ENCODE measurements at places on chromosomes 12 and 14.

DNA sequence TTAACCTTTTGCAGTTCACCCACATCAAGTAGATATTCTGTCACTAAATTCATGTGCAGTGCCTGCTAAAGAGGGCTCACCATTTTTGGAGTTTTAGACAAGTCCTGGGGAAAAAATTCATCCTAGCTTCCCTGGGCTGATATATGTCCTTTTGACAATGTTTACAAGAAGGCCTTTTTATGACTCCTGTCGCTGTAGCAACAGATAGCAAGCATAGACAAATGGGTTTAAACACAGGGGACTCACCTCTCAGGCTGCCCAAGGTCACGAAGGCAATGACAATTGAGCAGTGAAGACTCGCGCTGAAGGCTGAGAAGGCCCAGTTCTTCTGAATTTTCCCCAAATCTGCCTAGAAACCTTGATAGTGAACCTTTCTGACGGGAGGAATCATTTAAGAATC lies 150.7 kb upstream of the CPM start:
- no peaks in the 10 kb centered on the region for H3K36me3 ChIP-seq
- DNase-seq = no peak
- H3K4me1 ChIP-seq = no peaks in the 10 kb centered on the region
- H3K4me3 ChIP-seq = no peak overlapping the region
- H3K27me3 ChIP-seq = peaks cover 5% of the 10 kb centered on the region
- no peak overlapping the region for H3K27ac ChIP-seq

DNA sequence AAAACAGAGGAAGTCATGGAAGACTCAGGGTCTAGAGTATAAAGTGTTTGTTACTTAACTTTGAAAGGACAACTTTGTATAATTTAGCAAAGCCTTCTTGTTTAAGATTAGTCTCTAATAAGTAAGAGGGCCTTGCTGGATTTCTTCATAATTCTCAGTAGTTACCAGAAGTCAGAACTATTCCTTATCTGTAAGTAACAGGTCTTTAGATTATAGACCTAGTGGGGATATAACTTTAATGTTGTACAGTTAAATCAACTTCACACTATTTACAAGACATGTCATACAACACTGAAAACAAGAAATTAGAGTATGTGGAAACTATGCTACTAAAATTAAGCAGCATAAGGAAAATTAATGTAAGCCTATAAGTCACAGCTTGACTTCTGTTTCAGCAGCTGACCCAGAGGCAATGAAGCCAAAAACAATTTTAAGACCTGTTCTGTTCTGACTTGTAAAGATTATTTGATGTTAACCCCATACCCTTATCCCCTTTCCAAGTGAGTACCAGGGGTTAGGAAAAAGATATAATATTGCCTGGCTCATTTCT lies 398.3 kb downstream of the RAD51B start:
- DNase-seq = no peak
- H3K4me3 ChIP-seq = no peak overlapping the region
- H3K4me1 ChIP-seq = peaks cover 10% of the 10 kb centered on the region

DNA sequence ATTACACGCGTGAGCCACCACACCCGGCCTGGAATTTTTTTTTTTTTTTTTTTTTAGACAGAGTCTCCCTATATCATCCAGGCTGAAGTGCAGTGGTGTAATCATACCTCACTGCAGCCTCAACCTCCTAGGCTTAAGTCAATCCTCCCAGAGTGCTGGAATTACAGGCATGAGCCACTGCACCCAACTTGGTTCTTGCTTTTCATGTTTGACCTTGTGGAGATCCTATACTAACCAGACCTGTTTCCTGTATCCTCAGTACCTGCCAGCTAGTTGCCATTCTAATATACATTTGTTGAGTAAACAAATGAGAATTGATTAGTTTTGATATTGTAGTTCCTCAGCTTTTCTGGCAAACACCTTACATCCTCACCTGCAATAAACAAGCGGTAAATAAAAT lies 3.2 kb upstream of the VSIG10 start:
- no peak for DNase-seq
- peaks cover 6% of the 10 kb centered on the region for H3K4me1 ChIP-seq
- H3K27ac ChIP-seq = no peak overlapping the region

DNA sequence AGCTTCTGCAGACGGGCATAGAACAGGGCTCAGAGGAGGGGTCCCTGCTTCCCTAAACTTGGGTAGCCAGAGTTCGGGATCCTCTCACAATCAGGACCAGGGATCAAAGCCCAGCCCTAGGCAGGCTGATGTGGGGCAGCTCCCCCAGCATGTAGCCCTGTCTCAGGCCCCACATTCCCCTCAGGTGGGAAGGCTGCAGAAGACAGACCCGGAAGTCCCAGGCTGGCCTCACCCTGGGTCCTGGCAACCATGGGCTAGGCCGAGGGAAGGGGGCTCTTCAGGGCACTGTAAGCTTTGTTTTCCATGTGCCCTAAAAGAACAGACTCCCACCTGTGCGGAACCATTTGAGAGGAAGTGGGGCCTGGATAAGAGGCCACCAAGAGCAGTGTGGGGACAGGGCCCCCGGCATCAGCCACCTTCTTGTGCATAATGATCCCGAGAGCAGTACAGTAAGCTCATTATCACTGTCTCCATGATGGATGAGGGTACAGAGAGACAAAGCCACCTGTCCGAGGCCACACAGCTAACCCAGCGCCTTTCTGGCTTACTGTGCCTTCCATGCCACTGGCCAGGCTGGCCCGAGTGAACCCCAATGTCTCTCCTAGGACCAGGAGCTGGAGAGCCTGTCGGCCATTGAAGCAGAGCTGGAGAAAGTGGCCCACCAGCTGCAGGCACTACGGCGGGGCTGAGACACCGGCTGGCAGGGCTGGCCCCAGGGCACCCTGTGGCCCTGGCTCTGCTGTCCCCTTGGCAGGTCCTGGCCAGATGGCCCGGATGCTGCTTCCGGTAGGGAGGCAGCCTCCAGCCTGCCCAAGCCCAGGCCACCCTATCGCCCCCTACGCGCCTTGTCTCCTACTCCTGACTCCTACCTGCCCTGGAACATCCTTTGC lies 11.5 kb downstream of the CHGA start:
- no peak overlapping the region for H3K4me3 ChIP-seq
- H3K27ac ChIP-seq = no peak overlapping the region
- H3K27me3 ChIP-seq = no peaks in the 10 kb centered on the region
- DNase-seq = no peak
- no peaks in the 10 kb centered on the region for H3K4me1 ChIP-seq

DNA sequence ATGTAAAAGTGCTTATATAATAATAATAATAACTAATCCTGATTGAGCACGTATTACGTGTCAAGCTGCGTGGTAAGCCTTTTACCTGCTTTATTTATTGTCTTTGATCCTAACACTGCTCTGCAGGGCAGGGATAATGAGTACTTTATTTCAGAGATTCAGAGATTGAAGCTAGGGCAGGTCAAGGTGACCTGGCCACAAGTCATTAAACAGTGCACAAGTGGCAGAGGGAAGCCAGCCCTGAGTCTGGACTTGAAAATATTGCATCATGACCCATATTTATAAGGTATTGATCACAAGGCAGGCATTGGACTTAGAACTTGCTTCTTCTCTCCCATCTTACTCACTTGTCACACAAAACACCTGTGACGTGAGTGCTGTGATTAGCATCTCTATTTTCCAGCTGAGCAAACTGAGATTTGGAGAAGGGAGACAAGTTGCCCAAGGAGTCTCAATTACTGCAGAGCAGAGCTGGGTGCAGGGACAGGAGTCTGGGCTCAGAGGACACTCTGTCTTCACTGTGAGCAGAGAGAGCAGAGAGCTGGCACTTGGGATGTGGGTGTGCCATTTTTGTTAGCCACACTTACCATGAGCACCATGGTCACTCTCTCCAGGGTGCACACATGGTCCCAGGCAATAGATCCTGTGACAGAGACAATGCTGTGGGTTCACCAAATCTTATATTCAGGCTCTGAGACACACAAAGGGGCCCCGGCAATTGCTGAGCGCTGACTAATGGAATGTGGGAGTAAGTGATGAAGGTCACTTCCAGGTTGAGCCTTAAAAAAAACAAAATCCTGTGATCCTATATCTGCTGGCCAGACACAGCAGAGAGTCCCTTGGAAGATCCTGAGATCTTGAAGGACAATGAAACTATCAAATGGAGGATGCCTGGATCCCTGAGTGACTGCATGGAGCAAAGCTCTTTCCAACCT lies 113.2 kb upstream of the MED13L start:
- H3K36me3 ChIP-seq = no peaks in the 10 kb centered on the region
- no peak for DNase-seq
- H3K27ac ChIP-seq = no peak overlapping the region
- H3K4me1 ChIP-seq = peaks cover 2% of the 10 kb centered on the region

DNA sequence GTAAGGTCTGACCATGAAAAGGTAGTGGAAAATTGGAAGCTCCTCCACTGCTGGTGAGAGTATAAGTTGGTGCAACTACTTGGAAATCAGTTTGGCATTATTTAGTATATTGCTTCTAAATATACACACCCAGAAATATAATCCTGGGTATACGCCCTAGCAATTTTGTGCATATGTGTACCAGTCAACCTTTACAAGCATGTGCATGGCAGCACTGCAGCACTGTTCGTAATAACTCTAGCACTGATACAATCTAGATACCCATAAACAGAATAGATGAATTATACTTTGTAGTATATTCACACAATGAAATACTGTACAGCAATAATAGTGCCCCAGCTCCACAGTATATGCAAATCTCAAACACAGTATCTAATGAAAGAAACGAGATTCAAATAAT lies 265.9 kb downstream of the EMP1 start:
- H3K36me3 ChIP-seq = no peaks in the 10 kb centered on the region
- H3K4me3 ChIP-seq = no peak overlapping the region
- H3K27ac ChIP-seq = no peak overlapping the region
- no peaks in the 10 kb centered on the region for H3K4me1 ChIP-seq

DNA sequence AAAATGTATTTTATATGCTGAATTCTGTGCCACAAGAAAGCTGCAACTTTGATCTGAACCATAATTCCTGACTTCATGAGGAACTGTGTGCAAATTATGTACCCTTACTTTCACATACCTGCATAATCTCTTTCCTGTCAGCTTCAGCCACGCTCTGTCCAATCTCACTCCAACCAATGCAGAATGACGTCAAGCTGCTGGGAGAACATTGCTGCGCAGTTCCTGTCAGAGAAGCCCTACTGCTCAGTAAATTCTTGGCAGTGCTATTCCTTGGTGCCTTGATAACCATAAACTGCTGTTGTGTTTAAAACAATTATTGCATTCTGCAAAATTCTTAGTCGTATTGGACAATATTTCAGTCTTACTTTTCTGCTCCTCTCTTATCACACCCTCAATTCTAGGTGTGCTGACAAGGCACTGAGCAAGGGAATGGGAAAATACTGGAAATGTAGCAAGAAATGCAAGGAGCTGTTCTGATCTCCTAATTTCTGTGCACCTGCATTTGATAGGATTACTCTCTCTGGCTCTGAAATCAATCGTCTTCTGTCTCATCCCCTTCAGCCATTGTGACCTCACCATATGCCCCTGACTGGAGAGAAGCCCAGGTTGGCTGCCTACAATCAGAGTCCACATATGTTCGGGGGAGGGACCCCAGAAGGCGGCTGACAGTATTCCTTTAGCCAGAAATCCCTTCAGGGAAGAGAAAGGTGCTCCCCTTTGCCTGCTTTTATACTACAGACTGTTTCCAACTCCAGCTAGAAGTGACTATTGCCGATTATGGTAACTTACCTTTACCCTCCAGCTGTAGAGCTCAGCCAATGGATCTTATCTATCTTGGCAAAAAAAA lies 274.9 kb upstream of the NOVA1 start:
- DNase-seq = no peak
- H3K4me3 ChIP-seq = no peak overlapping the region
- H3K27ac ChIP-seq = no peak overlapping the region
- H3K27me3 ChIP-seq = no peaks in the 10 kb centered on the region

DNA sequence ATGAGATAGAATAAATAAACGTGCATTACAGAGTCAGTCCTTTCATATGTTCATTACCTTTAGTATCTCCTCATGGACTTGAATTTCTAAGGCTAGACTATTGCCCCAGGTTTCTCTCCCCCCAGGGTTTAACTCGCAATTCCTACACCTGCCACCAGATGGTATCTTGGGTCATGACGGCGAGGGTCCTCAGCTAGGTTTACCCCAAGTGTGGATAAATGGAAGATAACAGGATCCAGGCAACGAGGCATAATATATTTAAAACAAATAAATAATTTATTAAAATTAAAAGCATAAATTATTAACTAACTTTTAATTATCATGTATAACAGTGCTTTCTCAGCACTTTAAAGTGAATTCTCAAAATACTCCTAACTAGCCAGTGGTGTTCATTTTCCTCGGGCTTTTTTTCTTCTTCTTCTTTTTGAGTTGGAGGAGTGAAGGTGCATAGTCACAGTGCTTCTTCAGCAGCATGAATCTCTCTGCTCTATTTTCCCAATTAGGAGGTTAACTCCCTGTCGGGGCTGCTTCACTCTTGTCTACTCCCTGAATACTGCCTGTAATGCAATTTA lies 243.5 kb upstream of the CAND1 start:
- H3K36me3 ChIP-seq = no peaks in the 10 kb centered on the region
- no peaks in the 10 kb centered on the region for H3K4me1 ChIP-seq
- peak; percentile 42 for DNase-seq
- H3K27ac ChIP-seq = no peak overlapping the region
